ENCODE measurements at places on chromosomes 1 and 21.
A peak's percentile ranks its signal among the peaks of the same experiment; 100 is the strongest.

DNA sequence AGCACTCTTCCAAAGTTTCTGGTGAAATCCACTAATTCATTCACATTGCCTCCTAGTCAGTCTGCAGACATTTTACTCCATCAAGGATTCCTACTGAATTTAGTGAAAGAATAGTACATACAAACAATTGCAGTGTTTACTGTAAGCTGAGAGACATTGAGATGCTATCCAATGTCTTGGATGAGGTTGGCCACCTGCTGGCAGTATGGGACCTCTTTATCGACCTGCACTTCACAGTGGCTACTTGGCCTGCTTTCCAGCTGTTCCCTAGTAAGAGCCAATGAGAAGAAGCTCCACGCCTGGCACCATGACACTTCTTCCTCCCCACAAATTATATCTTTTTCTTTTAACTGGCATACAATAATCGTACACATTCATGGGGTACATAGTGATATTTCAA, 51.5 kb upstream of the LRIF1 start:
- DNase-seq, result no peak

GRCh38 chr1:7783178-7783711, 846 bp upstream of the PER3 start:
- no peak for DNase-seq

- no peak for DNase-seq
Measured at GRCh38 chr1:19436716-19437476, 48.4 kb downstream of the CAPZB start.

DNA sequence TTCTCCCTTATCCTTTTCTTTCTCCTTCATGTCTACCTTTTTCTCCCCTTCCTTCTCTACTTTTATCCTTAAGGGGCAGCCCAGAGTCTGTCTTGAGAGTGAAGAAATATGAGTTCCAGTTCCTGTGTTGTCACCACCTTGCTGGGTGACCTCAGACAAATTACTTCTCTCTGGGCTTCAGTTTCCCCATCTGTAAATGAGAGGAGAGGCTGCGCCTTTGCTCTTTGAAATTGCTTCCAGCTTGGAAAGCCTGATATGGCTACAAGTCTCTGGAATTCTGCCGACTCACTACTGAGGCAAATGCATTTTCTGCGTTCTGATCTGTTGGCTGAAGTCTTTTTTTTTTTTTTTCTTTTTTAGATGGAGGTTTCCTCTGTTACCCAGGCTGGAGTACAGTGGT, 119.2 kb downstream of the SYF2 start:
- DNase-seq, result no peak

DNA sequence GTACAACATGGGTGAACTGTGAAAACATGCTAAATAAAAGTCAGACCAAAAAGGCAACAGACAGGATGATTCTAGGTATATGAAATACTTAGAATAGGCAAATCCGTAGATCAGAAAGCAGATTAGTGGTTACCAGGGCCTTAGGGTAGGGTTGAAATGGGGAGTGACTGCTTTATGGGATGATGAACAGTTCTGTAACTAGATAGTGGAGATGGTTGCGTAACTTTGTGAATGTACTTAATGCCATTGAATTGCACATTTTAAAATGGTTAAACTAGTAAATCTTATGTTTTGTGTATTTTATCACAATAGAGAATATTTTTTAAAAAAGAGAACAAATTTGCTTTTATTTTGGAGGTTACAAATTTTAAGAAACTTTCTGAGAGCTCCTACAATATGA, 17.4 kb downstream of the ZNF326 start:
- DNase-seq, result no peak

- no peak for DNase-seq
Measured at GRCh38 chr1:168227620-168228019, 1.8 kb downstream of the SFT2D2 start.

DNA sequence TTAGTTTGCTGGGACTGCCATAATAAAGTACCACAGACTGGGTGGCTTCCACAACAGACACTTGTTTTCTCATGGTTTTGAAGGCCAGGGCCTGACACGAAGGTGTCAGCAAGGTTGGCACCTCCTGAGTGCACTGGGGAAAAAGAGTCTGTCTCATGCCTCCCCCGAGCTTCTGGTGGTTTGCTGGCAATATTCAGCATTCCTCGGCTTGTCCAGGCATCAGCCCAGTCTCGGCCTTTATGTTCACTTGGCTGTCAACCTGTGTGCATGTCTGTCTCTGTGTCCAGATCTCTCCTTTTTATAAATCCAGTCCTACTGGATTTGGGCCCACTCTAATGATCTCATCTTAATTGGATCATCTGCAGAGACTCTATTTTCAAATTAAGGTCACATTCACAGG, 72.6 kb downstream of the DOP1B start:
- no peak for DNase-seq

GRCh38 chr1:238892612-238893011, 493.8 kb upstream of the CHRM3 start:
- DNase-seq, result no peak

DNA sequence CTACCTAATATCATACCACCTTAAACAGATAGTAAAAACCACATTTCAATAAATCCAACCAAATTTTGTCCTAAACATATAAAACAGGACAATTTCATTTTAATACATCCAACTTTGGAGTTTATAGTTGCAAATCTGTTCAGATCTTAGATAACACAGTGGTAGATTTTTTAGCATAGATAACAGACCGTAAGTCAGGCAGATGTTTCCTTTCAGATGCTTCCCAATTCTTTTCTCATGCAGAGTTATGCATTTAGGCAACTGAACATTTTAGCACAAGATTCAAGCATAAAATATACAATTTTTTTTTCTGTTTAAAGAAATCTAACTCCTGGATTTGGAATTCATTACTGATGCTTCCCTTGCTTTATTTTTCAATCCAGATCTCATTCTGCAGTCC, 156.5 kb upstream of the ZNHIT6 start:
- no peak for DNase-seq

DNA sequence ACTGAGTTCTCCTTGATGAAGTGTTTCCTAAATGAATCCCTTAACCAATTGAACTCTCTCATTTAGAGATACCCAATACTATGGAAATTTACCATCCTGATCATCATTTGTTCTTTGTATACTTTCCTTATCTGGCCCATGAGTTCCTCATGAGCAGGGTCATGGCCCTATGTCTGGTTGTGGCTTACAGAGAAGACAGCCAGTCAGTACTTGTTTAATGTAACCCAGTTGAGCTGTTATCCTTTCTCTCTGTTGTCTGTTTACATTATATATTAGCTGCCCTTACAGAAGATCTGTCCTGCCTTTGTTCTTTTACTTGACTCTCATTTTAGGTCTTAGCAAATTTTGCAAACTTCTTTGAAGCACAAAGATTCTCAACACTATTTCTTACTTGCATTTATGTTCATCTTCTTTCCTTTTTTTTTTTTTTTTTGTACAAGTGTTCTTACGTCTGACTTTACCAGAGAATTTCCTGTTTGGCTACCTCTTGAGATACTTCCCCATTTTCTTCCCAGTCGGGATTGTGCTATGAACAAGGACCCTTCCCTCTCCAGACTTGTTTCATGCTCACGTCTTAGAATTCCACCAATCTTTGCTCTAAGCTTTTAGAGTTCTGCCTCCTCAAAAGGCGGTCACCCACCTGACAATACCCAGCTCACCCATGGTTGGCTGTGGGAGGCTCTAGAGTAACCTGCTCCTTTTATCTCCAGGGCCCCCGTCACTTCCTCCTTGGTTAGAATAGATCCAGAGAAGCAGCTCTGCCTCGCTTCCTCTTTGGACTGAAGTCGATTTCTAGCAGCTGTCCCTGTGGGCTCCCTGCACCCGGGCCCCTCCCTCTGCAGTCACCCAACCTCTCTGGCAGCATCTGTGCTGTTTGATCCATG, 53.6 kb upstream of the RUNX1 start:
- DNase-seq, result peak; percentile 41

GRCh38 chr1:206754011-206754410, 16.6 kb upstream of the IL19 start:
- no peak for DNase-seq

DNA sequence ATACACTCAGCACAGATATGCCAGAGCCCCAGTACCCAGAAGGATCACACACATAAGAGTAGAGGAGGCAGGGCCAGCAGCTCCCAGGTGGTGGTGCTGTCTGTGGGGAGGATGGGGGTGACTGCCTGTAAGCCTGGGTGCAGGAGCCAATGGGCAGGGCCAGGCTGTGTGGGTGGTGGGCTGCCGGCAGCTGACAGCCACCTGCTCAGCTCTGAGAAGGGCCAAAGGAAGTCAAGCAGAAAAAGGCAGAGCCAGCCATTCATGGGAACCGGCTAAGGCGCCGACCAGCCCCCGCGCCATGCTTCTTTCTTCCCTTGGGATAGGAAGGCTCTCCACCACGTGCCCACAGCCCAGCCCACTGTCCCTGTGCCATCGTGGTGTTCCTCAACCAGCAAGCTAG, 14.1 kb downstream of the PIK3C2B start:
- DNase-seq, result peak; percentile 27

DNA sequence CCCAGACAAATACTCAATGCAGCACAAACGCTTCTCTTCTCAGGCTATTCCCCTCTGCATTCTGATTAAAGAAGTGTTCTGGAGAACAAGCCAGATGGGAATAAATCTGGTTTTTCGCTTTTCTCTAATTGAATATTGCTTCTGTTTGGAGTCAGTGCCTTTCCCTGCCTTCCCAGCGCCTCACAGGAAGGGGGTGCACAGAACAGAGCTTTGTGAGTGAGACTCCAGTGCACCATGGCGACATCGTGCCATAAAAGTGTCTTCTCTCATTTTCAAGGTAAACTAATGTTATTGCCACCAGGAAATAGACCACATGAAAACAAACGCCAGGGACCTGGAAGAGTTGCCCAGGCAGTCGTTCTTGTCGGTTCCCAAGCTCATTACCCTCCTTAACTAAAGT, 43.6 kb upstream of the SLC45A1 start:
- no peak for DNase-seq

DNA sequence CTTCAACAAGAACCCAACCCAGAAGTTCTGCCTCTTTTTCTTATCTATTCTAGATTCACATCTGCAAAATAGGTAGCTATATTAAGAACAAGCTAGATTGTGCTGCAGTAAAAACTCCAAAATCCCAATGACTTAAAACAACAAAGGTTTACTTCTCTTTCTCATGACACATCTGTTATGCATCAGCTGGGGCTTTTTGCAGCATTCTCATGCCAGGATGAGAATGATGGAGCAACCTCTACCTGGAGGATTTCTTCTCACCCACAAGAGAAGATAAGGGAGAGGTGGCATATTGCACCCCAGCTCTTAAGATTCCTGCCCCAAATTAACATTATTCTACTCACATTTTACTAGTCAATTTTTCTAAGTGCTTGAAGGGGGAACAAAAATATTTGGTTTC, 152.3 kb upstream of the SPAG17 start:
- DNase-seq, result no peak

DNA sequence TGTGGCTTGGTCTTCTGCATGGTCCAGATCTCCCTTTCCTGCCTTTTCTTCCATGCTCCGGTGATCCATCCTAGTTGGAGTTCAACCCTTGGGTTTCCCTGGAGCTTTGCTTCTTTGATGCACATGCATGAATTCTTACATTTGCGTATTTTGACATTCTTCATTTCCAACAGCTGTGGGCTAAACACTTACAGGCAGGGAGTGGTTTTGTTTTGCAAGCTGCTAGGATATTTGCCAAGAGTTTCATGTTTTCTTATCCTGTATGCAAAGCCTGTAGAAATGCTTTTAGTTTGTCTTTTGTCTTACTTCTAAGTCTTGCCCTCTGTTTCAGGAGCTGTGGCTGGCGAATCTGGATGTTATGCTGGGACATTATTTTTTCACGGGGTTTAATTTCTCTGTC, 90.3 kb upstream of the PAXBP1 start:
- DNase-seq, result no peak

- DNase-seq, result peak; percentile 21
Measured at GRCh38 chr1:60896701-60897363, 185.5 kb upstream of the NFIA start.

DNA sequence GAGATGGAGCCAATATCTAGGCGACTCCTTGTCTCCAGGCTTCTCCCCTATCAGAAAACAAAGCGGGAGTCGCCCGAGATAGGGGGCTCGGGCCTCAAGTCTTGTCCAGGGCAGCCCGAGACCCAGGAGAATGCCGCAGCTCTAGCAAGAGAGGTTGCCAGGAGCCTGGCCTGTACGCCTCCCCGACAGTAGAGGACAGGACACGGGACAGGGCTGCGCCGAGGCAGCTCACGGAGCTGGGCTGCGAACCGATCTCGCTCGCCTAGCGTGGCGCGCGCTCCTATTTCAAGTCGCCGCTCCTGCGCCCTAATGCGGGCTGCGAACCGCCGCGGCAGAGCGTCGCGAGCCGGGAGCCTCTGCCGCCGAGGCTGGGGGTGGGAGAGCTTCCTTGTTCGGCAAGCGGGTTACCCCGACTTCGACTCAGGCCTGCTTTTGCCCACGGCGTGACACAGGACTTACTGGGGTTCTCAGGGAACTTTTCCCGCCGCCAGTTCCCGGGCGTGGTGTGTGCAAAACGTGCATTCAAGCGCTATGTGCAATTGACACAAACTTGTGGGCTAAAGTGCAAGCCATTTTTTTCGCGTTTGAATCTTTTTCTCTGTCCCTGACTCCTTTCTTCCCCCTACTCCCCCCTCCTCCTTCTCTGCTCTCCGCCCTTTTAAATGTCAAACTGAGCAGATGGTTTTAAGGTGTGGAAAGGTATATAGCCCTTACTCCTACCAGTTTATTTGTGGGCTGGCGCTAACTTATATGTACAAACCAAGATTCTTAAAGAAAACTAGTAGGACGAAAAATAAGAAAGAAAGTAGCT, 2.4 kb upstream of the PROX1 start:
- no peak for DNase-seq

- DNase-seq, result no peak
Measured at GRCh38 chr1:34529935-34530859, 224.7 kb upstream of the GJB5 start.

DNA sequence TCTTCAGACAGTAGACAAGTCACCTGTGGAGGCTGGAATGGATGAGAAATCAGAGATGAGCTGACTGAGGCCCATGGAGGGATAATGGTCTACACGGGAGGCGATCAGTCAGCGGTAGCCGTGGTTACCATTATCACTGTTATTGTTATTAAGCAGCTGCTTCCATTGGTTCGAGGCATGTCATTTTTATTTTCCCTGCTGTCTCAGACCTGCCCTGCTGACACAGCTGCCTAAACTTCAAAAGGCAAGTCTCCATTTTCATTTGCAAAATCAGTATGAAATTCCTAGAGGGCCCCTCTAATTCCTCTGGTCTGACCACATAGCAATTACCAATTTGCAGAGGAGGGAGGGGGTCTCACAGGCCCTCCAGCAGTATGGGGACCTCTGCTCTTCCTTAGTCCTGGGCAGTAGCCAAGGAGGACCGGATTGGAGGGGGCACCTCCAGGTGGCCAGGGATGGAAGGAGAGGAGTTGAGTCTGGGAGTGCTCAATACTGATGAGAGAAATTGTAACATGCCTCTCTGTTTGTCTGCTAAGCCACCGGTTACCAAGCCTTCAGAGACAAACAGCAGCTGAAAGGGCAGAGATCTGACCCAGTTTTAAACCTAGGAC, 184.2 kb downstream of the TRABD2B start:
- no peak for DNase-seq

DNA sequence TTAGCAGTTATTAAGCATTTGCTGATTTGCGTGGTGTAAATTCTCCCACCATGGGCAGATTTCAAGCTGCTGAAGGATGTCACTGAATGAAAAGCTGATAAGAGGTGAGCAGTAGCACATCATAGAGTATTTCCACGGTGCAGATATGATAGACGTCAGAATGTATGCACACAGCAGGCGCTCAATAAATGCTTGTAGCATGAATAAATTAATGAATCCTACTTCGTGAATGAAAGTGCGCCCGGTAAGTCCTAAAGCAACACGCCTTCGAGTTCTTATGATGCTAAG, 510 bp upstream of the UBIAD1 start:
- DNase-seq, result no peak

- no peak for DNase-seq
Measured at GRCh38 chr1:236945002-236945401, 59.2 kb downstream of the MT1HL1 start.
